T-helper 2 cell treated with Interferon-gamma antibody and Interleukin-4, amounts not matched to agents 100 ng/mL and 5 ng/mL, for 36 hours (primary cell): ENCODE measurements at places on chromosomes 6 and 20. TPM values are rescaled to one million over a fixed set of nuclear protein-coding genes. Genes with fewer than 3 reads are reported as not detected.

Gene LY6G6D
- total RNA-seq: not detected in 2 replicates

Gene NRN1
- total RNA-seq: 0.86 and 1.1 TPM in 2 replicates

Gene RIPOR3
- total RNA-seq: not detected in 2 replicates

Gene FAM217A
- total RNA-seq: not detected in 2 replicates

Gene TRAPPC3L
- not detected in 2 replicates for total RNA-seq

Gene SCP2D1
- total RNA-seq: not detected in 2 replicates

Gene UBE3D
- 6.4 and 7.0 TPM in 2 replicates for total RNA-seq

Gene HLA-DOA
- total RNA-seq: 1.7 and 2.5 TPM in 2 replicates

Gene CPNE5
- 2.2 and 2.5 TPM in 2 replicates for total RNA-seq

Gene RIPPLY2
- not detected in 2 replicates for total RNA-seq

Gene C20orf144
- 0.25 TPM in 1 of 2 replicates, not detected in the other for total RNA-seq

Gene BMP6
- not detected in 2 replicates for total RNA-seq

Gene DSN1
- 35.1 and 35.9 TPM in 2 replicates for total RNA-seq

Gene BHLHE23
- not detected in 2 replicates for total RNA-seq

Gene SNX3
- 79.5 and 80.2 TPM in 2 replicates for total RNA-seq

Gene ZNF165
- 0.43 and 0.66 TPM in 2 replicates for total RNA-seq

Gene R3HDML
- total RNA-seq: not detected in 2 replicates

Gene ID4
- total RNA-seq: not detected in 2 replicates

Gene MDC1
- 72.7 and 79.0 TPM in 2 replicates for total RNA-seq

Gene RREB1
- 26.9 and 27.7 TPM in 2 replicates for total RNA-seq

Gene KCNK16
- not detected in 2 replicates for total RNA-seq

Gene AIF1
- total RNA-seq: 67.9 and 70.2 TPM in 2 replicates

Gene CCDC170
- total RNA-seq: not detected in 2 replicates
